NCI-H2107 (cell line): ENCODE measurements at places on chromosomes 11 and 22.

- no peak for DNase-seq
These were observed 42.3 kb upstream of the ETS1 start for GRCh38 chr11:128629516-128630106.

- DNase-seq = no peak
These were observed at the start of gene MS4A13 for GRCh38 chr11:60515144-60515855. Gene MS4A13, plus strand, starts transcription at chr11:60515392. Its CDS starts 2,692 bp downstream, at chr11:60518084.

GRCh38 chr11:98307827-98308491 is 712.8 kb upstream of the CNTN5 start:
- no peak for DNase-seq

DNA sequence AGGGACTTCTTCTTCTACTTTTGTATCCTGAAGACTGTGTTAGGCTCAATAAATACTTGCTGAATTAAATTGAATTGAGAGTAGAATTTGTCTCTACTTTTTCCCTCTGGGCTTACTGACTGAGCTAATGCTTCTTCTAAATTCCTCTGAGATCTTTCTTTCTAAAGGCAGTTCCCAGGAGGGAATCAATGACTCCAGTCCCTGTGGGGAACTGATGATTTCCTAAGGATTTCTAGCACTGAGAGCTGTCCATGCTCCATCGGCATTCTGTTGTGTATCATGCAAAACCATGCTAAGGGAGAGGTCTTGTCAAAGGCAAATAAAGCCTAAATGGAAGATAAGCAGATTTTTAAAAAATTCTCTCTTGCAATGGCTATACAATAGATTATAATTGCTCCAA is 148.8 kb upstream of the KIRREL3 start:
- DNase-seq = no peak

GRCh38 chr11:124339396-124340141 is 19.6 kb upstream of the OR8D2 start:
- no peak for DNase-seq

DNA sequence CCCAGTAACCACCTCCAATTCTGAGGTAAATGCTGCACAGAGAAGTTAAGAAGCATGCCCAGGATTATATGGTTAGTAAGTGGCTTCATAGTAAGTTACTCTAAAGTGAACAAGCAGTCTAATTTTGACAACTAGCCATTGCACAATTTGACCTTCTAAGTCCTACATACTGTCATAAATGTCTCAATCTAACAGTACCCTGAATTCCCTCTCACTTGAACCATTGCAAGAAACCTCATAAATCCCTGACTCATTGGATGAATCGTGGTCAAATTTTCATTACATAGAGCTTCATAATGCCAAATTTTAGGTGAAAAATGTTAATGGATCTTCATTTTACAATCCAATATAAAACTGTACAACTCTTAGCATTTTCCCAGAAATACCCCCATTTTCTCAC is 217.3 kb upstream of the GRIA4 start:
- DNase-seq = no peak

DNA sequence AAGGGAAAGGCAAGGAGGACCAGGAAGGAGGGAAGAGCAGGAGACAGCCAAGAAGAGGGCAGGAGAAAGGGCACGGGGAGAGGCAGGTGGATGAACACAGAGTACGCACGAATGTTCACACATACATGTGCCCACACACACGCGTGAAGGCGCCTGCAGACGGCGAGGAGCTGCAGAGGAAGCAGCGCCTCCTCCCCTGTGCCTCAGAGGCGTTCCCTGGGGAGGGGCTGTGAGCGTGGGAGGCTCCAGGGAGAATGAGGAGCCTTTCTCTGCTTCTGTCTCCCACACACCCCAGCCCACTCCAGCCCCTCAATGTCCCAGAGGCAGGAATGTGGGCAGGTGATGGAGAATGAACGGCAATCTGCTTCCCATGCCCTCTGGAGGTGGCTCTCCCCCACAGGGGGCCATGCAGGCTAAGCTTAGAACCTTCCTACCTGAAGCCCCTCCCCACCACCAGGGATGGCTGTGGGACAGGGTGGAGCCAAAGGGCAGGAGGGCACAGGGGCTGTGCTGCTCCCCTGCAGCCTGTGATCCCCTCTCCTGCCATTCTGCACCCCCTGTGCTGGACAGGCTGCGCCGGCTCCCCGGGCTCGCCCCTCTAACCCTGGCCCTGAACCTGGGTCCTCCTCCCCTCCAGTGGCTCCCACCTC is 25.3 kb downstream of the PPM1F start:
- no peak for DNase-seq

GRCh38 chr11:64542172-64543125 is 48.6 kb upstream of the SLC22A12 start:
- no peak for DNase-seq

GRCh38 chr11:44128729-44129128 is 33.3 kb downstream of the EXT2 start:
- DNase-seq = no peak

DNA sequence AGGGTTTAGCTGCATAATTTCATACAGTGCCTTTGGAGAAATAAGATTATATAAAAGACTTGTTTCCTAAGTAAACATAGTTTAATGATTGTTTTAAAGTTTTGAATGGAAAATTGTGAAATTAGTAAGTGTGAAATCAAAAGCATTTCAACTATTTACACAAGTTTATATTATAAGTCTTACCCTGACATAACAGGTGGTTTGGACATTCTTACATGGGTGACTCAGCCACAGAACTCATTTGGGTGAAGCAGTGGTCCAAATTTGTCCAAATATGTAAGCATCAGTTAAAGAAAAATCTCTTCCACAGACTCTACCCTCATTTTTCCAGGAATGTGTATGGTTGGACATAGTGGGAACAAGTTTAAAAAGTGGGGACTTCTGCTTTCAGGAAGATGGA is 68.0 kb downstream of the USP47 start:
- DNase-seq = no peak

DNA sequence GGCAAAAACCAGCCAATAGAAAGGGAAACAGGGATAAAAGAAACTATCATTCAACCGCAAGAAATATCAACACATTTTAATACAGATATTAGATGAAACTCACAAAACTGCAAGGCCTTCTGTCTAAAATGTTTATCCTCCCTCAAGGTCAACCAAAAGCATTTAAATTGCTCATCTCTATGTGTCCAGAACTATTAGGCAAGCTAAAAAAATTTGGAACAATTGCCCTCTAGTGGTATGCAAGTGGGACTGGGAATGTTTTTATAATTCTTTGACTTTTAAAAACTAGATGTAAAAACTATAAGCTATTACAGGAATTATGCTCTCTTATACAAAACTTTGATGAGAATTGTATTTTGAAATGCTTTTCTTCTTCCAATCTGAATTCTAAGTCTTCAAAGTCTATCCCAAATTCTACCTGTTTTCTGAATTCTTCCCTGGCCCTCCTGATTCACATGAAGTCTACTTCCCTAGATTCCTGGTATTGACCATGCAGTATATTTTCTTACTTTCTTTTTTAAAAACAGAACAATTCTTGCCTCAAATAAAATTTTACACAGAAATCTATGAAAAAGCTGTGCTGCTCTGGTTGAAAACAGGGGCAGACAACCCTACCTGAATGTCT is 4.9 kb downstream of the CWC15 start:
- no peak for DNase-seq

DNA sequence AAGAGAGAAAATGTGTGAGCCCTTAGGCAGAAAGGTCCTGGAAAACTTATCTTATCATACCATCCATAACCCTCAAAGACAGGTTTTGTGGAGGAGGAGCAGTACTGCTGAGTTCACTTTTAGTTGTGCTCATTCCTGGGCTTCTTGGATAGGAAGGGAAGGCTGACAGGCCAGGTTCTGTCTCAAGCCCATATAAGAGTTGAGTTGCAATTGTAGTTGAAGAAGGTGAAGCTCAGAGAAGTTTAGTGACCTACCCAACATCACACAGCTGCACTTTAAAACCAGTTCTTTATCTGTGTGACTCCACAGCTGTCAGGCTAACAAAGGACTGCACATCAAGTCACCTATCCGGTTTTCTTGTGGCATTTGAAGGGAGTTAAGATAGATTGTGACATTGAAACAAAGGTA is 13.0 kb downstream of the TEAD1 start:
- DNase-seq = no peak

GRCh38 chr11:35337136-35337913 is 82.0 kb downstream of the SLC1A2 start:
- no peak for DNase-seq

GRCh38 chr11:75022296-75022695 is 33.6 kb downstream of the NEU3 start:
- no peak for DNase-seq

- no peak for DNase-seq
These were observed 128.2 kb upstream of the FIBIN start for GRCh38 chr11:26865703-26866102.

GRCh38 chr11:115194802-115195110 is 309.5 kb downstream of the CADM1 start:
- DNase-seq = no peak

DNA sequence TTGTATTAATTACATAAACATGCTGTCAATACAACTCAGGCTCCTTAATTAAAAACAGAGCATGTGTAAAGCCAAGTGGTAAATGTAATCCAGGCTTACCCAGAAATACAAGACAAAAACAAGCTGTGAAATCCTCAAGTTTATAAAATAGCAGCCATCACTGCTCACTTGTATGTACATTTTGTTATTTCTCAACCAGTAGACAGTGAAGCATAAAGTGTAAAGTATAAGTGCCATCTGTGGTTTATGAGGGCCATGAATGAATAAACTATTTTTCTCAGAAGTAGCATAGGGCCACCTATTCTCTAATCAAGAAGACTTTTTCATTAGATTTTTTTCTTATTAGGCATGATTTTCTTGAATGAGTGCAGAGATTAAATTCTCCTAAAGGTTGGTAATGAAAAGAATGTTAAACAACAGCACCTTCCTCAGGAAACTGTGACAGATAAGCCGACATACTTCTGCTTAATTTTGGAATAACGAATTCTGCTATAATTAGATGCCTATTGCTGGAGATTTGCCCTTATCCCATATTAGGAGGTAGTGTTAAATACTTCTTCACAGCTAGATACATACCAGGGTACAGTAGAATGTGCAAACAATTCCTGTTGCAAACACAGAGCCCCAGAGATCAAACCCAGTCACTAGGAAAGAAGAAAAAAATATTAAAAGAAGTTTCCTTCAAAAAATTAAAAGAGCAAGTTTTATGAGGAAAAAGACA is 13.0 kb downstream of the SLC5A12 start:
- DNase-seq = no peak

- no peak for DNase-seq
These were observed 59.3 kb downstream of the CELSR1 start for GRCh38 chr22:46478083-46478551.

GRCh38 chr22:46602025-46602424 is 18.2 kb upstream of the GRAMD4 start:
- DNase-seq = no peak

- no peak for DNase-seq
These were observed 93.6 kb downstream of the CTTN start for GRCh38 chr11:70491696-70492472.

GRCh38 chr11:6625832-6626420 is 6.7 kb upstream of the TPP1 start:
- no peak for DNase-seq

- no peak for DNase-seq
These were observed 181.5 kb upstream of the E2F8 start for GRCh38 chr11:19422276-19422675.

- DNase-seq = no peak
These were observed 52.7 kb upstream of the WNT7B start for GRCh38 chr22:46029574-46030200.

GRCh38 chr11:47105974-47106373 is 70.7 kb downstream of the ARFGAP2 start:
- DNase-seq = no peak

DNA sequence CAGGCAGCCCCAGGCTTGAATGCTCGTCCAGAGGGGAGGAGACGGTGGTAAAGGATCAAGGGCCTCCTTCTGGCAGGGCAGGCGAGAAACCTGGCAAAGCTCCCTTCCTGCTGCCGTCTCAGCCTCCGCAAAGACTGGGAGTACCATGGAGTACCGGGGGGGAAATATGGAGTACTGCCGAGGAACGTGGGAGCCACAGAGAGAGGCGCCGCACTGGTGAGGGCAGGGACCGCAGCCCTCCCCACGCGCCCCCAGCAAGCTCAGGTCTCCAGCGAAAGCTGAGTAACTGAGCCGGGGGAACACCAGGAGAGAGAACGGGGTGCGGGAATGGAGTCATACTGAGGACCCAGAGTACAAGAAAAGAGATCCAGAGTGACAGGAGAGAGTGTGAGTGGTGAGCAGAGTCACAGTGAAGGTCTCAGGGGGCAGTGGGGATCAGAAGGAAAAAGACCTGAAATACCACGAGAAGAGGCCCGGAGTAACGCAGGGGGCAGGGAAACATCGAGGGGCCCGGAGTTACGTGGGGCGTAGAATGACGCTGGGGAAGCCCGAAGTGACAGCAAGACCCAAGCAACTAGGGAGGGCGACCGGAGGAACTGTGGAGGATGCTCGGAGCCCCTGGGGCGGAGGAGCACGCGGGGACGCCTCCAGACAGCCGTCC is 740 bp downstream of the EML3 start:
- no peak for DNase-seq

DNA sequence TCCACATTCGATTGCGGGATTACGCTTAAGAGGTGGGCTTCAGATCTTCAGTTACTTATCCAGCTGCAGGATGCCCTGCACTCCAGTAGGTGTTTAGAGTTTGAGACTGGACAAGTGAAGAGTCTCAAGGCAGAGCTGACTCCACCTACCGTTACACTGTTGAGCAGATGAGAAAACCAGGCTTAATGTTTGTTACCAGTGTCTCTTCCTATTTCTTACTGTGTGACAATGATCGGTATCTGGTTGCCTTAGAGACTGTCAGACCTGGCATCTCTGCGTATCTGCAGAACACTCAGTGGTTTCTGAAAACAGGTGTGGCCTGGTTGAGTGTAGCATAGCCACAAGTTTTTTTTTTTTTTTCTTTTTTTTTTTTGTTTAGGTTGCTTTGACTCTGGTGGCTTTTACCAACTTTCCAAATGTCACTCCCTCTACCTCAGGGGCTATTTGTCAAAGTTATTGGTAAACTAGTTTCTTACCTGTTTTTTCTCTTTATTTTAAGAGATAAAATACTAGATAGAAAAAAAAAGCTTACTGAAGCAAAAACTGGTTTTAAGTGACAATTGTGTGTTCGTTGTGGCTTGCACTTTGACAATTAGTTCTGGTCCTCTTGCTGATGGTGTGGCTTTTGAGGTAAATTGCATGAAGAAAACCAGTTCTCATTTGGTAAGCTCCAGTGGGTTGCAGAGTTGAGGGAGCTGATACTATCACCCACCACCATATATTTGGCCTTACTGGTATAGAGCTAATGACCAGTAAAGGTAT is 284.8 kb downstream of the ETS1 start:
- no peak for DNase-seq

- no peak for DNase-seq
These were observed 119.3 kb downstream of the WNT11 start for GRCh38 chr11:76086743-76087635.

DNA sequence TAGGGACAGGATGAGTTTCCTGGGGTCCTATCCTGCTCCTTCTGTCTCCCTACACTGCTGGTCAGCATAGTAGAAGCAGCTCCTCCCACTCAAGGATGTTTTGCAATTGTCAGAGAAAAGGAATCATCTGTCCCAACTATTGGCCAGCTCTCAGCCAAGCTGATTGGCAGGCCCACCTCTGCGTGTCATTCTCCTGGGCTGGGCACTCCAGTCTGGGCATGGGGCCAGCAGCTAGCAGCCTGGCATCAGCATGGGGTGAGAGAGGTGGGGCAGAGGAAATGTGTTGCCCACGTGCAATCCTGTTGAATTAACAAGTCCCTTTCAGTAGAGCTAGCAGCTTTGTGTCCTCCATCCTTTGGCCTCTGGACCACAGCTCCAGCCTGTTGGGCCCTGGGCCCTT is 14.1 kb downstream of the ANKK1 start:
- peak; percentile 81 for DNase-seq
